ENCODE measurements at places on chromosomes 7 and 10.

GRCh38 chr7:2607923-2608904 lies 23.6 kb upstream of the TTYH3 start:
- DNase-seq: no peak

- no peak for DNase-seq
Measured at GRCh38 chr10:107859065-107859464, 694.6 kb upstream of the SORCS1 start.

GRCh38 chr7:19290968-19291367 lies 145.7 kb upstream of the FERD3L start:
- DNase-seq: no peak

DNA sequence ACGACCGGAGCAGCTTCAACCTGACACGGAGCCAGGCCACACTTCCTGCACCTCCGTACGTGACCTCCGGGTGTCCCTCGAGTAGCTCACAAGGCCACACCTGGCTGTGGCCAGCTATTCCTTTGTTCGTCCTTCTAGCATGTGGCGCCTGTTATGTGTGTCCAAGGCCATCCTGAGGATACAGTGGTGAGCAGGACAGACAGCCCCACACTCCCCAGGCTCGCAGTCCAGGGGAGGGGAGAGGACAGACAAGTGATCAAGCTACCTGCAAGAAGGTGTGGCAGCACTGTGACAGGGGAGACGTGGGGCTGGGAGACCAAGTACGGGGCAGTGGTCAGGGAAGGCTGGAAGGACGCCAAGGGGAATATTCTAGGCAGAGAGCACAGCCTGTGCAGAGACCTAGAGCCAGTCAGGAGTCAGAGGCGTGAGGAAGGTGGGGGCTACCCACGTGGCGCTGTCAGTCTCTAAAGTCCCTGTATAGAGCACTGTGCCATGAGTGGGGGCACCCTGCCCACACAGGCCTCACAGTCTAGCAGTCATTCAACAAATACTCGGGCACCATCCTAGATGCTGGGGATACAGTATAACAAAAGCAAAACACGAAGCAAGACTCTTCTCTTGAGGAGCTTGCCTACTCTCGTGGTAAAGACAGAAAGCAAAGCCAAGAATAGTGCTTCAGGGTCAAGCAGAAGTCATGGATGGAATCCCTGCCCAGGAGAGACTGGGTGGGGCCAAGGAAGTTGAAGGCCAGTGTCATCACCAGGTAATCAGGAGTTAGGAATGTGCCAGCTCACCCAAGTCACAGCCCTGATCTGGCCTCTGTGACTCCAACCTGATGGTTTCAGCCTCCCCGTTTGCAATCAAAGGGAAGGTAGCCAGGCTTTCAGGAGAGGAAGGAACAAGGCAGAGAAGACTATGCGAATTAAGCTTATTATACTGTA lies 58.6 kb downstream of the PROSER2 start:
- DNase-seq: no peak
